Activated CD8-positive, alpha-beta T cell treated with anti-CD3 and anti-CD28 coated beads, Interleukin-2, amount 10 ng/mL, durations not matched to agents 7 days and 5 days (primary cell): ENCODE measurements at places on chromosomes 1 and 21. TPM values are rescaled to one million over a fixed set of nuclear protein-coding genes. Genes with fewer than 3 reads are reported as not detected.

DNA sequence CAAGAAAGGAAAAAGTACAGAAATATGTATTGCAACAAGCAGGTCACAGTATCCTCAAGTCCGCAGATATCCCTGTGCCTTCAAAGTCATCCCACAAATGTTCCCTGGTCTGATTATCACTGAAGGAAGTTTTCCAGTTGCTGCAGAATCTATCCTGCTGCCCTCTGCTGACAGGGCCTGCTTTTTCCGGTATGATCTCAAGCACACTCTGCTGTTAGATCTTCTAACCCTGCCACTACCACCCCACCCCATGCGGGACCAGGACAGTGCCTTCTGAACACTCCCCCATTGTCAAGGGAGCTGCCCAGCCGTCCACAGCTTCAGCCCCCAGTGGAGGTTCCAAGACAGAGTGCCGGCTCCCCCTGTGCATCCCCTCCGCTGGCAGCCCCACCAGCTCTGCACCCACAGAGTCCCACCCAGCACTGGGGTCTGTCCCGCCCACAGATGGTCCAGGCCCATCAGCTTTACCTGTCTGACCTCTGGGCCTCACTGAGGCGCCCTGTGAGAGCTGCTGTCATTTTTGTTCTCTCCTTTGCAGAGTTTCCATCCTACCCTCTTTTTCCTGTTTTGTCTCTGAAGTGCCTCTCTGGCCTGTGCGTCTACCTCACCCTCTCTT lies 27.9 kb downstream of the FAM163A start:
- no peaks in the 10 kb centered on the region for H3K36me3 ChIP-seq
- no peak overlapping the region for H3K27ac ChIP-seq
- no peaks in the 10 kb centered on the region for H3K27me3 ChIP-seq

DNA sequence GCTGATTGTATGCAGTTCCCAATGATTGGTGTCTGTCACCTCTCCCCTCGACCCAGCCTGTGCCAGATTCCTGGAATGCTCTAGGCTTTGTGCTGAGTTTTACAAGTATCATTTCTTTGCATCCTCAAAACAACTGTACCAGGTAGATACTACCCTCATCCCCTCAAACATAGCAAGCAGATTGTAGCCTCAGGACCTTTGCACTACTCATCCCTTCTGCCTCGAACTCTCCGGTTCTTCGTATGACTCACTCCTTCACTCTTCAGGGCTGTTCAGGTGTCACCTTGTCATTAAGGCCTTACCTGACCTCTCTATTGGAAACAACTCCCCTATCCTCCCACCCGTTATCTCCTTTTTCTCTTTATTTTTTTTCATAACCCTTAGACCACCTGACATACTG lies 8.0 kb downstream of the KCNC4 start:
- no peaks in the 10 kb centered on the region for H3K27me3 ChIP-seq
- no peak overlapping the region for H3K4me3 ChIP-seq
- H3K27ac ChIP-seq = no peak overlapping the region
- H3K36me3 ChIP-seq = no peaks in the 10 kb centered on the region

DNA sequence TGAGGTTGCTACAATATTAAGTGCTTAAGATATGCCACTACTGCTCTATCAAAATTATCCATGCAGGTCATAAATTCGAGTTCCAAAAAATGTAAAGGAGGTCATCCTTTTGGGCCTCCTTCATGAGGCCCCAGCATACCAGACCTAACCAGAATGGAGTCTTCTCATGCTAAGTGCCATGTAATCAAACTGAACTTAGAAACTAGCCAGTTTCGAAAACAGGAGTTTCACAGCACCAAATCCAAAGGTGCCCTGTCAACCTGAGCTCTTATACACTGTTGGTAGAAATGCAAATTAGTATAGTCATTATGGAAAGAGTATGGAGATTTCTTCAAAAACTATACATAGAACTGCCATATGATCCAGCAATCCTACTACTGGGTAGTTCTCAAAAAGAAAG lies 320.5 kb downstream of the ST6GALNAC3 start:
- no peaks in the 10 kb centered on the region for H3K27me3 ChIP-seq
- no peaks in the 10 kb centered on the region for H3K36me3 ChIP-seq
- no peak overlapping the region for H3K4me3 ChIP-seq
- DNase-seq = no peak
- H3K27ac ChIP-seq = no peak overlapping the region

Gene LELP1
- not detected for total RNA-seq

DNA sequence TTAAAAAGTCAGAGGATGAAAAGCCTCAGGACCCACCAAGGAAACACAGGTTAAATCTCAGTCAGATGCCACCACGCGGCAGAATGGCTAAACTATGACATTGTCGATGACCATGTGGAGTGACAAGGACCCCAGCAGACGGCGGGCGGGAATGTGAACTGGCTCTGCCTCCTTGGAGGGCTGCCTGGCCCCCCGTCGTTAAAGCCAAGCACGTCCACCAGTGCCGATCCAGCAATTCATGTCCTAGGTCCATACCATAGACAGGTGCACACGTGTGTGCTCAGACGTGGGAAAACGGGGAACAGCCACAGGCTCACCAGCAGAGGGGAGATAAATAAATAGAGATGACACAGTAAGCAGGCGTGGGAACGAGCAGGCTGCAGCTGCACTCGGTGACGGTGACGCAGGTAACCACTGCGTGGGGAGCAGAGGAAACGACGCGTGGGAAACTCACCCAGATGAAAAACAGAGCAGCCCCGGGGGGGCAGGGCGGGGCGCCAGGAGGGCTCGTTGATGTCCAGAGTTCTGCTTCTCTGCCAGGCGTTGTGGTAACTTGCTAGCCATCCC lies 28.3 kb upstream of the PCBP3 start:
- H3K4me3 ChIP-seq = peak overlapping the region; percentile 65
- H3K4me1 ChIP-seq = peaks cover 21% of the 10 kb centered on the region
- H3K27ac ChIP-seq = peak overlapping the region; percentile 43
- H3K27me3 ChIP-seq = peaks cover 13% of the 10 kb centered on the region

Gene PGLYRP4
- total RNA-seq = not detected

GRCh38 chr1:168110896-168111545 lies 25.7 kb downstream of the GPR161 start:
- no peak overlapping the region for H3K27ac ChIP-seq
- H3K4me1 ChIP-seq = no peaks in the 10 kb centered on the region
- no peaks in the 10 kb centered on the region for H3K36me3 ChIP-seq
- no peak for DNase-seq
- peaks cover 2% of the 10 kb centered on the region for H3K27me3 ChIP-seq
- no peak overlapping the region for H3K4me3 ChIP-seq

DNA sequence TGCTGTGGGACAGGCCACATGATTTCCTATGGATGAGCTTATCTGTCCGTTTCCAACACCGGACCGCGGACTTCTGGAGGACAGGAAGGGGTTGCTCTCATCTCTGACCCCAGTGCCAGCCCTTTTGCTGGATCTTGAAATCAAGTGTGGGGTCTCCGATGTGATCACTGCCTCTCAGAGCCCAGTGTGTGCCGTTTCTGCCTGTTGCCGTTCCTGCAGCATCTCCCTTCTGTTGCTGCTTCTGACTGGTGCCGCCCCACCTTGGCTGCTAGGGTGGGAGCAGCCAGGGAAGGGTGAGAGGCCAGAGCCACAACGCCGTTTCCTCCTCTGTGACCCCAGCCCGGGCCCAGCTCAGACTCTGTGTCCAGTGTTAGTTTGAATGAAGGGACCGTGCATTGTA lies 67.3 kb upstream of the WNT4 start:
- peaks cover 57% of the 10 kb centered on the region for H3K27me3 ChIP-seq
- no peaks in the 10 kb centered on the region for H3K4me1 ChIP-seq
- H3K36me3 ChIP-seq = no peaks in the 10 kb centered on the region
- no peak for DNase-seq

Gene PRAMEF17
- not detected for total RNA-seq

Gene C1orf87
- not detected for total RNA-seq

Gene TTC22
- 6.5 TPM for total RNA-seq

Gene ENAH
- total RNA-seq = not detected

- H3K4me1 ChIP-seq = no peaks in the 10 kb centered on the region
- no peaks in the 10 kb centered on the region for H3K36me3 ChIP-seq
- peak; percentile 14 for DNase-seq
- H3K27me3 ChIP-seq = peaks cover 10% of the 10 kb centered on the region
- no peak overlapping the region for H3K27ac ChIP-seq
Observed at GRCh38 chr1:31575369-31576140, 760 bp upstream of the TINAGL1 start.

DNA sequence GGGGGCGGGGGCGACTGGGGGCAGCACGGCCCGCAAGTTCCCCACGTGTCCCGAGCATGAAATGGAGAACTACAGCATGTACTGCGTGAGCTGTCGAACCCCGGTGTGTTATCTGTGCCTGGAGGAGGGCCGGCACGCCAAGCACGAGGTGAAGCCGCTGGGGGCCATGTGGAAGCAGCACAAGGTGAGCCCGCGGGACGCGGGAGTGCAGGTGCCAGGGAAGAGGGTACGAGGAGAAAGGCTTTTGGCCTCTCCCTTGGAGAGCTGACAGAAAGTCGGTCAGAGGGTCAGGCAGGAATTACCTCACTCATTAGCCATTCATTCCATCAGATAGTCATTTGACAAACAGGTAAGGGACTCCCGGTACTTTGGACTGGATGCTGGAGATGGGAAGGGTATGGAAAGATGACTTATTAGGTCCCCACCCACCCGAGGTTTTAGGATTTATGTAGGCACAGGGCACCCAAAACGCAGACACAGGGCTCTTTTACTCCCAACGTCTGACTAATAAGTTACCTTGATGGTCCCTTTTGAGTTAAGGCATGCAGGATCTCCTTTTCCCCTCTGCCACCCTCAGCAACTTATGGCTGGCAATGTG lies 2.1 kb downstream of the TRIM67 start:
- no peak overlapping the region for H3K27ac ChIP-seq
- H3K4me3 ChIP-seq = no peak overlapping the region
- DNase-seq = no peak
- no peaks in the 10 kb centered on the region for H3K36me3 ChIP-seq

Gene BCAR3
- total RNA-seq = 0.44 TPM

GRCh38 chr1:226185141-226186036 lies 1.2 kb downstream of the ACBD3 start:
- H3K36me3 ChIP-seq = peaks cover 17% of the 10 kb centered on the region
- H3K27me3 ChIP-seq = no peaks in the 10 kb centered on the region
- peak overlapping the region; percentile 93 for H3K27ac ChIP-seq
- H3K4me3 ChIP-seq = peak overlapping the region; percentile 95
- peaks cover 28% of the 10 kb centered on the region for H3K4me1 ChIP-seq

DNA sequence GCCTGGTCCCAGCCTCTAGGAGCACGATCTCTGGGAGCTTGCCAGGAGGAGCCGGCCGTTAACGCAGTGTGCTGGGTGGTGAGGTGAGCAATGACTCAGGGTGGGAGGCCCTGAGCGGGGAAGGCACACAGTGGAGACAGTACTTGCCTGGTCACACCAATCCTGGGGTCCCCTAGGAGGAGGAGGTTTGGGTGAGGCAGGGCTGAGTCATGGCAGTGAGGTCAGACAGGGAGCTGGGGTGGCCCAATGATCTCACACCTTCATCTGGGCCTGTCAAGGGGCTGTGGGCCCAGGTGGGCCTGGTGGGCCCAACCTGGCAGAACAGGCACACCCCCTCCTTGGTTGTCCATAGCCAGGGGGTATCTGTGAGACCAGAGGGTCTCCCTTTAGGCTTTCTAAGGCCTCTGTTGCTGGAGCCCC lies 8.6 kb upstream of the EDN2 start:
- H3K4me1 ChIP-seq = peaks cover 5% of the 10 kb centered on the region
- H3K27me3 ChIP-seq = peaks cover 24% of the 10 kb centered on the region
- H3K27ac ChIP-seq = no peak overlapping the region
- H3K36me3 ChIP-seq = no peaks in the 10 kb centered on the region

GRCh38 chr1:47898133-47898845 lies 98.9 kb downstream of the TRABD2B start:
- H3K27ac ChIP-seq = no peak overlapping the region
- H3K4me3 ChIP-seq = no peak overlapping the region
- H3K27me3 ChIP-seq = no peaks in the 10 kb centered on the region
- DNase-seq = no peak
- H3K36me3 ChIP-seq = no peaks in the 10 kb centered on the region

GRCh38 chr1:185016880-185017279 lies 28.5 kb upstream of the RNF2 start:
- no peaks in the 10 kb centered on the region for H3K4me1 ChIP-seq
- H3K36me3 ChIP-seq = no peaks in the 10 kb centered on the region
- H3K4me3 ChIP-seq = no peak overlapping the region
- no peaks in the 10 kb centered on the region for H3K27me3 ChIP-seq

- H3K4me3 ChIP-seq = no peak overlapping the region
- no peak for DNase-seq
- no peaks in the 10 kb centered on the region for H3K4me1 ChIP-seq
- H3K27me3 ChIP-seq = no peaks in the 10 kb centered on the region
Observed at GRCh38 chr1:72547412-72547811, 265.1 kb upstream of the NEGR1 start.

GRCh38 chr1:57188168-57188567 lies 222.4 kb upstream of the C8B start:
- no peak for DNase-seq
- H3K27ac ChIP-seq = no peak overlapping the region
- H3K27me3 ChIP-seq = no peaks in the 10 kb centered on the region
- H3K4me3 ChIP-seq = no peak overlapping the region

DNA sequence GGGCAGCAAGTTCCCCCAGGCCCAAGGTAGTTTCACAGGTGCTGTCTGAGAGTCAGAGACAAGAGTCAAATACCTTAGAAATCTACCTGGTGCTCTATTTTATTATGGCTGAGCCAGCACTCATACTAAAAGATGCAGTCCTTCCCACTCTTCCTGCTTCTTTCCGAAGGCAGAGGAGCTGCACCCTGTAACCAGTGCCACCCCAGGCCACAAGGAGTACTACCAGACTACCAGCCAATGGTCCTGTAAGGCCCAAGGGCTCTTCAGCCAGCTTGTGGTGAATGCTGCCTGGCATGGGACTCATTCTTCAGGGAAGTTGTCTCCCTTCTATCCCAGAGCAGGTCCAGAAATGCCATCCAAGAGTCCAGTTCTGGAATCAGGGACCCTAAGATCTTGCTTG lies 203.8 kb upstream of the DUSP10 start:
- peaks cover 6% of the 10 kb centered on the region for H3K36me3 ChIP-seq
- no peak for DNase-seq
- no peak overlapping the region for H3K27ac ChIP-seq

Gene CHI3L2
- 27.0 TPM for total RNA-seq

Gene FLG
- not detected for total RNA-seq
